ENCODE measurements at places on chromosomes 3 and 15. TPM values are rescaled to one million over a fixed set of nuclear protein-coding genes. Genes with fewer than 3 reads are reported as not detected.

Gene DAZL
- polyA plus RNA-seq = not detected

Gene GNAT1
- not detected for polyA plus RNA-seq

DNA sequence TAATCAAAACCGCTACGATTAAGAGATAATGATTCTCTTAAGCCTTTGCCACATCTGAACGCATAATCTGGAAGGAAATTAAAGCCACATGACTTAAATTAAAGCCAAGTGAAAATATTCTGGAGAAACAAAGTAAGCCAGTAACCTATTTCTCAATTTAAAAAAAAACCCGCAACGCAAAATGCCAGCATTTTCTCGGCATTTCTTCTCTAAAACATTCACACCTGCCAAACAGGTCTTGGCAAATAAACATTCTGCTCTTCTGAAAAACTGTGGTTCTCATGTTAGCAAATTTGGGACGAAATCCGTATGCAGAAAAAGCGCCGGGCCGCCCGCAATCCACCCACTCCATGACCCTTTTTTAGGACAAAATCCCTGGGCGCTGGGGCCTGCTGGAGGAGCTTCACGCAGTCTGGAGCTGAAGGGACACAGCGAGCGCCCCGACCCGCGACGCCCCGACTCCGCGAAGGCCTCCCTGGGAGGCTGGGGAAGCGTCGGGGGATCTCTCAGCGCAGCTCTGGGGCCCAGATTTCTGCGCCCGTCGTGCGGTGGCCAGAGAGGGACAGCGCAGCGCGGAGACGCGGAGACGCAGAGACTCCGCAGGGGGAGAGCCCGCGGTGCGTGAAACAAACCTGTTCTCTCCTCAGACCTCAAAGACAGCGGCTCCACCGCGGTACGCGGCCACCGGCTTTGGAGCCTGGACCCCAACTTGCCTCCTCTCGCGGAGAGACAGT is 471 bp downstream of the NKIRAS1 start:
- no peak for DNase-seq

DNA sequence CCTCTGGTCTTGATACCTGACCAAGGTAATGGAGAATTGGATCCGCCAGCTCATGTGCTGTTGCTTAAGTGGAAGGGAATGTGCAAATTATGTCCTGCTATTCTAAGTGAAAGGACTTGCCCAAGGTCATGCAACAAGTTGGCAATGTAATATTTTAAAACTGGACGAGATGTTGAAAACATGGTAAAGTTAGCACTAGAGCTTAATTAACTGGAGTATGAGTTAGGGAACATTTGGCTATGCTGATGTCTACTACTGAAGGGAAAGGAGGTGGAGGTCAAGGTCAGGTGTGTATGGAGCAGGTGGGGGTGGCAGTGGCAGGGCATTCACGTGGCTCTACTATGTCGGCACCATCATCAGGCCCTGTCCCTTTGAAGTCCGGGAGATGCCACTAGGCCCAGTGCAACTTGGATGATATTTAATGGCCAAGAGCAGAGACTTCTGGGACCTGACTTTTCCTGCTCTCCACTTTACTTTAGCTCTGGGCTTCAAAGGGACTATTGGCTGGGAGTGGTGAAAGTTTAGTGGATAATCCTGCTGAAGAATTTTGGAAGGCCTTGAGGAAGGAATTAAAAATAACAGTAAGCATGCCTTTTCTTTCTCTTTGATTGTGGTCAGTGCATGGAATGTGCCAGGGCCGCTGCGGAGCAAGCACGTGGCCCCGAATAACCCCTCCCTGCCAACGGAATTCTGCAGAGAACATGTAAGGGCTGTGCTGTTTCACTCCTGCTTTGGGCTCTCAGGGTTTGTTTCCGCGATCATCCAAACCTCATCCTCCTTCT is 14.9 kb downstream of the SMAD3 start:
- no peak for DNase-seq

Gene PLA1A
- polyA plus RNA-seq = 1.1 TPM

GRCh38 chr15:67925182-67925581 is 85.3 kb upstream of the RNU6-1 start:
- DNase-seq = no peak

DNA sequence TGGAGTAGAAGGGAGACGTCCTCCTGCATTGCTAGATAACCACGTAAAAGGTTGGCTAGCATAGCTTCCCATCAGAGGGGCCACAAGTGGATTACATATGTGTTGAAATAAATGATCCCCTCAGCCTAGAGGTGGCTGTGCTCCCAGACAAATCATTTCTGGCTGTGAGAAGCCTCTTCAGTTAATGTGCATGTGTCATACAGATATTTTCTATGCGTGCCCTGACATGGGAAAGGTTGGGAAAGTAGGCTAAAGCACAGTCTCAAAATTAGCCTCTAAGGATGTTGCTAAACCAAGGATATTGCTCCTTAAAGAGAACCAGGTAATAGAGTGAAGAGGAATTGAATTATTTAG is 17.8 kb downstream of the USP3 start:
- DNase-seq = no peak

DNA sequence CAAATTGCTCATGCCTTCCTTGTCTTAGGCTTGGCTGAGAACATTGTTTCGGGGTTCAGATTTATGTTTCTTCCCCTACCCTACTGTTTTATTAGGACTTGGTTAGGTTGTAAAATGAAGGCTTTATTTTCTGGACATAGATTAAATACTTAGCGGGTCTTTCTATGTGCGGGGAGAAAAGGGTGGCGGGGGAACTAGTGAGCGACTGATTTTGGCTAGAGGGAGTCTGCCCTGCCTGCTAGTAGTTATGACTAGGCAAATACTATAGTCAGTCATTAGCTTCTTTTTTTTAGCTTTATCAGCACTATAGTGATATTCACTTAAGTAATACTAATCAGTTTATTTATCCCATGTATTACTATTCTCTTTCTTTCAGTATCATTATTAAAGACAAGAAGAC is 3.6 kb downstream of the CADM2 start:
- DNase-seq = no peak

Gene KLHDC8B
- 121 TPM for polyA plus RNA-seq

DNA sequence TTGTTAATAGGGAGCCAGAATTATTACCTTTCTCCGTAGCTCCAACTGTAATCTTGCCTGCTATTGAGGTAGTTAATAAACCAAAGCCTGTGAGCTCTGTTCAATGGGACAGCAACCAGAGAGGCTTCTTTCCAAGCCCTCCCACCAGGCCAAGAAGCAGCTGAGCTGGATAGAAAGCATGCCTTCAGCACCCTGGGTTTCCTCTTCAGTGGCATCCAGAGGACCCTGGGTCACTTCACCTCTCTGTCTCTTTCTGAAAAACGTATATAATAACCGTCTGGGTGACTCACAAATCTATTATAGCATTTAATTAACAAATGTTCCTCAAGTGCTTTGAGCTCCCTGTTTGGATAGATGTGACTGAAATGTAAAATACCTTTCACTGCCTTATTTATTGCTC is 420.0 kb downstream of the LPP start:
- DNase-seq = no peak

Gene HSPBAP1
- polyA plus RNA-seq = 18.5 TPM
